ENCODE measurements at places on chromosomes 12 and 14. TPM values are rescaled to one million over a fixed set of nuclear protein-coding genes. Genes with fewer than 3 reads are reported as not detected.

GRCh38 chr12:89672589-89672979 lies 36.1 kb downstream of the ATP2B1 start:
- DNase-seq = no peak

- no peak for DNase-seq
These were observed 124.6 kb upstream of the E2F7 start for GRCh38 chr12:77189901-77190416.

DNA sequence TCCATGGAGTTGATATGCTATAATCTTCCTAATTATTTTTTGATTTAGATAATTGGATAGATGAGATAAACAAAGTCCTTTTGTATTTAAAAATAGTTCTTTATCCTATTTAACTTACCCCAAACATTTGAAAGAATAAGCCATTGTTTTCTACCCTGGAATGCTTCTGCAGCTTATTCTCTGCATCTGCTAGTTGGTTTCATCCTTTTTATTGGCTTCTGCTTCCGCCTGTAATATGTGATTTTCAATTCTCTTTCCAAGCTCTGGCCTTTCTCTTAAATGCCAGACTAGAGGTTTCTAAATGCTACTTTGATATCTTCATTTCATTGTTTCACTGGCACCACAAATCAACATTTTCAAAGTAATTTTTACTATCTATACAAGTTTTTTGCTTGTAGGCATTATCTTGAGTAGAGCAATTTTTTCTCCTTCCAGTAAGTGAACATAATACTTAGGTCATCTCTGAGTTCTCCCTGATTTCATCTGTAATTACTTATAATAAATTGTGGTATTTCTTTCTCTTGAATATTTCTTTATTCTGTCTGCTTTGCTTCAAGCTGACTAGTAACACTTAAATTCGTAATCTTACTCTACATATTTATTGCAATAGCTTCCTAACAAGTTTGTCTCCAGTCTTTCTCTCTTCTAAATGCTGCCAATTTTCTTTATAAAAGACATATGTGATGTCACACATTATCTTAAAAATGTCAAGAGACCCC lies 958.4 kb downstream of the SLC6A15 start:
- DNase-seq = no peak

DNA sequence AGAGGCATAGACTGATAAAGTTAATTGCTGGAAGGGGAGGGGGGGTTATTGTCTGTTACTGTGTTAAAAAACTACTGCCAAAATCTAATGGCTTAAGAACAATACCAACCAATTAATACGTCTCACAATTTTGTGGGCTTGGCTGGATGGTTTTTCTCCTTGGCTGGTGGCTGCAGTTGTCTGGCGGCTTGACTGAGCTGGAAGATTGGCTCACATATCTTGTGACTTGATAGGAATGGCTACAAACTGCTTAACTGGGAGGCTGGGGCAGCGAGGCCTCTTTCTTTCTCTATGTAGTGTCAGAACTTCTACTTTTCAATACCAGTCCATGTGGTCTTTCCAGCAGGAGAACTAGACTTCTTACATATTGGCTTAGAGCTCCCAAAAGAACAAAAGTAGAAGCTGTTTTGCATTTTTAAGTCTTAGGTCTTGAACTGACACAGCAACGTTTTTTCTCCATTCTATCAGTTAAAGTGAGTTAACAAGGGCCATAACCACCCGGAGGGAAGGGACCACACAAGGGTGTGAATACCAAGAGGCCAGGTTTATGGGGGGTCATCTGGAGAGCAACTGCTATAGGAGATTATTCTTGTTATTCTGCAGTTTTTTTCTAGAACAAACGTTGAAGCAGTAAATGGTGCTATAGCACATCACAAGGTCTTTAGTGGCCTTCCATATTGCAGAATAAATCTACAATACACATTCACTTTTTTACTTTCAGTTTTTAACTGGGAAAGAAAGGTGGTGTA lies 46.9 kb downstream of the ZDHHC17 start:
- no peak for DNase-seq

Gene PRH2
- total RNA-seq = not detected

GRCh38 chr12:111936869-111937268 lies 76.1 kb downstream of the TMEM116 start:
- no peak for DNase-seq

DNA sequence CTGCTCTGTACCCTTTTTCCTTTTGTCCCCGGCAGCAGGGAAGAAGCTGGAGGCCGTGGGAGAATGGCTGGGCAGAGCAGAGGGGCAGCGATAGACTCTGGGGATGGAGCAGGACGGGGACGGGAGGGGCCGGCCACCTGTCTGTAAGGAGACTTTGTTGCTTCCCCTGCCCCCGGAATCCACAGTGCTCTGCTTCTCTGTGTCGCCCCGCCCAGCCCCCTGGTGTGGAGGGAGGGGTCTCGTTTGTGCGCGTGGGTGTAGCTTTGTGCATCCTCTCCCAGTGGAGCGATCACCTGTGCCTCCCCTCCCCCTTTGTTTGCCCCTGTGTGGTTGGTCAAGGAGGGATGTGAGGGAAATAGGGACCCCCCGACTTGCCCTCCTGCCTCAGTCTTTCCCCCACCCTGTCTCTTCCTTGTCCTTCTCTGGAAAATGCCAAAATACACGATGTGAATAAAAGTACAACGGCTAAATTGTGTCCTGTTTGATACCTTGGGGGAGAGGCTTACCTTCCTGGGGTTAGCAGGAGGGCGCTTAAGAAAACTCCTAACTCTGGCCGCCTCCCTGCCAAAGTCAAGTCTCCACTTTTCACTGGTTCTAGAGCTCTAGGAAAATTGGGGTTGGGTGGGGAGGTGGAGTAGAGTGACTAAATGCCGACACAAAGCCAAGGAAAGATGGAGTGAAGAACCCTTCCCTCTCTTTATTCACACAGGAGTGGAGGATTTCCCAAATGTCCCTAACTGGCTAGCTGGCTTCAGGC lies 990 bp upstream of the TPI1 start:
- DNase-seq = no peak

DNA sequence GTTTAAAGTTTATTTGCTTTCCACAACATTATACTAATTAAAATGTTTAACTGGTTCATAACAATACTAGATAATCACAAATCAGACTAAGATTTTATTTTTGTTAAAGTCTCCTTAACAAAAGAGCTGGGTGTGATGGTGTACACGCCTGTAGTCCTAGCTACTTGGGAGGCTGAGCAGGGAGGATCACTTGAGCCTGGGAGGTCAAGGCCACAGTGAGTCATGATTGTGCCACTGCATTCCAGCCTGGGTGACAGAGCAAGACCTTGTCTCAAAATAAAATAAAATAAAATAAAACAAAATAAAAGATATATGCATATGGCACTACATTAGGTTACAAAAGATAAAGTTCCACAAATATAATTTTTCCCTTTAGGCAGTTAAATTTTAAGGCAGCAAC lies 5.6 kb downstream of the MIS18BP1 start:
- no peak for DNase-seq

DNA sequence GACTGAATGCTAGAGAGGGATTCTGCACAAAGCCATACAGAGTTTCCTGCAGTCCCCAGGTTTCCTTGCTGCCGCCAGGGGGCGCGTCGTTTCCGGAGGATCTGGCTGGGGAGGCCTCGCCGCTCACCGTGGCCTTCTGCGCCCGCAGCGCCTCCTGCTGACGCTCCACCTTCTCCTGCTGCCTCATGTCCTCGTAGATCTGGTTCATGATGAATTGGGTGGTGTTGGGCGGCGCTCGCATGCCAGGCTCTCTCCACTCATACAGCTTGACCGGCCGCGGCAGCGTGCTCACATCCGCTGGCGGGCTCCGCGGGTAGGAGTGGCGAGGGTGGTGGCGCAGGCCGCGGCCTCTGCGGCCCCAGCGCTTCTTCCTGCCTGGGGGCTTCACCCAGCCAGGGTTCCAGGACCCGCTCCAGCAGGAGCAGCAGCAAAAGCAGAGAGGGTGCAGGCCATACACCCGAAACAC lies 987 bp downstream of the CCER1 start:
- DNase-seq = no peak

DNA sequence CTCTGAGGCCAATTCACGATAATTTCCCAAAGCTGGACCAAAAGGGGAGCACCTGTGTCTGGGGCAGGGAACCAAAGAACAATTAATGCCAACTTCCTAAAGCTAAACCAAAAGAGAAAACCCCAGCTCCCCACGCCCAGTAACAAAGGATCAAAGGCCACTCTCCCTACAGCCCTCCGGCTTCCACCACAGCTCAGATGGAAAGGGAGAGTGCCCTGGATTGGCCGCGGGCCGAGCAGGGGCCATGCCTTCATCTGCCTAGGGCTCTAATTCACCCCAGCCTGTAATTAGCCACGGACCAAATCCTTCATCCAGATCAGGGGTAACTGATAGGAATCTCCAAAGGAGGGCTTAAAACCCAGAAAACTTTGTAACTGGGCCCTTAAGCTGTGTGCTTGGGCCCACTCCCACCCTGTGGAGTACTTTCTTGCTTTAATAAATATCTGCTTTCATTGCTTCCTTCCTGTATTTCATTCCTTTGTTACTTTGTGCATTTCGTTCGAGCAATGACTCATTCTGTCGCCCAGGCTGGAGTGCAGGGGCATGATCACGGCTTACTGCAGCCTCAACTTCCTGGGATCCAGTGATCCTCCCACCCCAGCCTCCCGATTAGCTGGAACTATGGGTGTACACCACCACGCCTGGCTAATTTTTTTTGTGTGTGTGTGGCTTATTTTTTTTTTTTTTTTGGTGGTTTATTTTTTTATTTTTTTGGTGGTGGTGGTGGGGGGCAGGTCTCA lies 65.5 kb upstream of the PPP4R3A start:
- DNase-seq = no peak

Gene TMEM30B
- 1.2 TPM for total RNA-seq

- DNase-seq = no peak
These were observed 19.1 kb downstream of the TUNAR start for GRCh38 chr14:95895720-95896119.

DNA sequence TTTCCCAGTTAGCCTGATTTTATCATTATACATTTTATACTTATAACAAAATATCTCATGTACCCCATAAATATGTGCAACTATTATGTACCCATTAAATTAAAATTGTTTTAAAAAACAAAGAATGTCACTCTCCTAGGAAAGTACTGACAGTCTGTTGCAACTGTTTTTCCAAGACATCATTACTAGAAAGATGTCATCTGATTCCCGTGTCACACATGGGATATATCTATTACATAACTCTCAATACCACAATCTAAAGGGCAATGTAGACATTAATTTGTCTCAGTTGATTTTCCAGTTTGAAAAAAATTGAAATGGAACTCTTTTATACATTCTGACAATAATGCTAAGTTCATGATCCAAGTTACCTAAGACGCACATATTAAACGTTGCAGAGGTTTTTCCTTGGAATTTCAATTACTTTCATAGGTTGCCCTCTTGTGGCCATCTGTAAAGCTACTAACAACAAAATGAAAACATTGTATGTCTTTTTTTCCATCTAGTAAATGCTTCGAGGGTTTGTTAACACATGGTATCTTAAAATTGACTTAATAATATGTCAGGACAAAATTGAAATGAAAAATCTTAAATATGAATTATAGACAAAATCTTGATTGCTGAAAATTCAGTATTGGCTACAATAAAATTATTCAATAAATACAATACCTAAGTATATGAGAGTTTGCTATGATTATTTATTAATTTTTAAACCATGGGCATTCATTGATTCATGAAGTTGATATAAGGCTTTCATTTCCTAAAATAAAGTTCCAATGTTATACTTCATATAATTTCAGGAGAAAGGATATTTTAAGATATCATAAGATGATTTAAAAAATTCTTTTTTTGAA lies 131.6 kb downstream of the PPFIA2 start:
- no peak for DNase-seq

GRCh38 chr12:119692997-119693396 lies 25.1 kb downstream of the PRKAB1 start:
- DNase-seq = no peak

DNA sequence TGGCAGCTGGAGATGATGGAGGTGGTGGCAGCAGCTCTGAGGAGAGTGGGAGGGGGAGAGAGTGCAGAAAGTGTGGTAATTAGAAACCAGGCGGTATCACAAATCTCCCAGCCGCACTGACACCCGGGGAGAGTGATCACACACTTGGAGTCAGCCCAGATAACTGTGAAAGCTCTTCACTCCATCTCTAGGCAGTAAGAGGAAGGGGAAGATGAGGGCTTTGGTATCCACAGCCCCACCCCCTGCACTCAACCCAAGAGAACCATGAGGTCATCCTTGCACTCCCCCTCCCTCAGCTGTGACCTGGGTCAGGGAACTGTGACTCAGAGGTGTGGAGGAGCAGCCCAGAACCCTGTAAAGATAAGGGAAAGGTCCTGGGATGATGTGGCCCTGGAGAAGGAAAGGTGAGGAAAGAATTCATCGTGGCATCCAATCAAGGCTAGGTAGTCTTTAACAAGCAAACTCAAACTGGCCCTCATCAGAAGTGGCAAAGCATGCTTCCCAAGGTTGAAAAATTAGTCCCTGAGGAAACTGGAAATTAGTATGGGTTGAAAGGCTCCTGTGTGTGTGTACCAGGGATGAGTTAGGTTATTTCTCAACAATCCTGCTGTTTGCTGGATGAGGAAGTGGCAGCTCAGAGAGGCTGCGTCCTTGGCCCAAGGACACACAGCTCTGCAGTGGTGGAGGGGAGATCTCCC lies 111.0 kb upstream of the LHX5 start:
- no peak for DNase-seq

Gene INSM2
- not detected for total RNA-seq

- no peak for DNase-seq
These were observed 26.1 kb upstream of the CIPC start for GRCh38 chr14:77071938-77072388.

- DNase-seq = no peak
These were observed 116.6 kb downstream of the DAD1 start for GRCh38 chr14:22472466-22472865.

- no peak for DNase-seq
These were observed 53.8 kb downstream of the GXYLT1 start for GRCh38 chr12:42090899-42091298.

DNA sequence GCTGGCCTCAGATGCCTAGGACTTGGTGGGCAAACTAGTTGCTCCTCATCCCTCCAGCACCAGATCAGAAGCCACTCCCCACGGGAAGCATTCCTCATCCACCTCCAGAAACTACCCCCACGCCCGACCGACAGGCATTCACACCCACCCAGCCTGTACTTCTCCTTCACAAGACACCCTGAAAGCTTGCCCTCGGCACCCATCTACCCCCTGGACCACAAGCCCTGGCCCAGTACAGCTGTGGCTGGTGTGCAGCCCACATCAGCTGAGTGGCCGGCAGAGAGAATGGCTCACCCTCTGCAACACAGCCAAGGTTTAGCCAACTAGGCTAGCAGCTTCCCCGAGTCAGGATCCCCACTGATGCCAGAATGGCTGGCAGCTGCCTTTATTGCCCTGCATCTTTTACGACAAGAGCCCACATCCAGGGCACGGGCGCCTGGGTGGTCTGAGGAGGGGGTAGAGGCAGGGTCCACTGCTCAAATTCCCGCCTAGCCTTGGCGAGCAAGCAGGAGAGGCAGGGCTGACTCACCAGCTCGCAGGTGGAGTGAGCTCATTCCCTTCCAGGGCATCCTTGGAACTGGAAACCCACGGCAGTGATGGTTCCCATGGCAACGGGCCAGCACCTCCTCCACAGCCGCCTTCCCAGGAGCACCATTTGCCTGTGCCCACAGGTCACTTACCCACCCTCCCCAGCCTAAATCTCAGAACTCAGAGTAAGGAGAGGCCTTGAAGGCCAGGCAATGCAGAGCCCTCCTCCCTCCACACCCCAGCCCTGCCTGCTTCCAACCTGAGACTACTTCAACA lies 17.1 kb downstream of the ACTN1 start:
- DNase-seq = no peak

GRCh38 chr12:17976202-17976601 lies 113.8 kb downstream of the RERGL start:
- DNase-seq = no peak

- no peak for DNase-seq
These were observed 11.3 kb upstream of the ERP27 start for GRCh38 chr12:14949631-14950030.

Gene GPRC5A
- total RNA-seq = 25.7 TPM
